ENCODE measurements at places on chromosomes 3 and 15.

DNA sequence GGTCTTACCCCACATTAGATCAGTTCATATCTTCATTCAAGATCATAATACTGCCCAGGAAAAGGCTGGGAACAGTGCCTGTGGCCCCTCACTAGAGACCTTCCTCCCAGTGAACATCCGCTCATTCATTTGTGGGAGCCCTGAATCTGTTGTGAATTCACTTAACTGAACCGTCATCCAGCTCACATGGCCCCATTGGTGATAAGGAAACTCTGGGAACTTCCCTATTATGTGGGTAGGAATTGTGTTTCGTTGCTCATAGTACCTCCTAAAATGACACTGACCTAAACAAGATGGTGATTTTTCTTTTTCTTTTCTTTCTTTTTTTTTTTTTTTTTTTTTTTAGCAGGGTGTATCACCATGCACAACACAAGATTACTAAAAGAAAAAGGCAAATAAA, 6.8 kb upstream of the MESP2 start:
- no peak for DNase-seq

GRCh38 chr3:184177331-184177731, 2.7 kb downstream of the AP2M1 start:
- no peak for DNase-seq

DNA sequence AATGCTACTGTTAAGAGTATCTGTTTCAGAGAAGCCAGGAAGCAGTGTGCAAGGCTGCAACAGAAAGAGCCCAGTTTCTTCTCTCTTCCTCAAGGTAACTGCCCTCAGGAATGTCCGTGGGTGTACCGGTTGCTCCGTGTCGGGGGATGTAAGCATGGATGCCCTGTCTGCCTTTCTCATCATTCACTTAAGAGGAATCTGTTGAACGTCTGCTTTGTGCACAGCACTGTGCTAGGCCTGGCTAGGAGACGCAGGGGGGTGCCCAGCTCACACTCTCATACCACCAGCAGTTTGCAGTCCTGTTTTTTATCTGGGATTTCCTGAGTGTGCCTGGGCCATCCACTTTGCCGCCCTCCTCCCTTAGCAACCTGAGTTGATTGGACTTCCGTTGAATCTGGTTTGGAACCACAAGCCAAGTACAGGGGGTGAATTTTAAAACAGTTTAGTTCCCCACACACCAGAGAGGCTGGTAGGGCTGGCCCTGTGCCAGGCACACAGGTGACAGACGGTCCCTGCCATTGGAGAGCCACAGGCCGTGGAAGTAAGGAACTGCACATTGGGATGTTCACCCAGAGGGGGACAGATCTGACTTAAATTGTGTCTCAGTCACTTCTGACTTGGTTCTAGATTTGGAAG, 11.2 kb downstream of the BOC start:
- no peak for DNase-seq

DNA sequence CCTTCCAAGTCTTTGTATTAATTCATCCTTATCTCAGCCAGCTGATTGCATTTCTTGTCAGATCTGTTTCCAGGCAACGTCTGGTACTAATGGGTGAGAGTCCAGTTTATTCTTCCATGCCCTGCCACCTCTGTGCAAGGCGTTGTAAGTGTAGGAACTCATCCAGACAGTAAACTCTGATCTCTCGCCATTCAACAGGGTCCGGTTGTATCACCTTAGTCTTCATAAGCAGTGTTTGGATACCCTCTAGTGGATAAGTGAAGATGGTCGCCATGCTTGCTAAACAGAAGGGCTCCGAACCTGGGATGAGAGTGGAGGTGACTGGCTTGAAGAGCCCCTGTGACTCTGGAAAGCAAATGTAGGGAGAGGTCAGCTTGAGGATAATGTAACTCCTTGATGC, 51.6 kb upstream of the CMTM7 start:
- no peak for DNase-seq

- DNase-seq = no peak
Measured at GRCh38 chr3:177350121-177350520, 152.8 kb upstream of the TBL1XR1 start.

DNA sequence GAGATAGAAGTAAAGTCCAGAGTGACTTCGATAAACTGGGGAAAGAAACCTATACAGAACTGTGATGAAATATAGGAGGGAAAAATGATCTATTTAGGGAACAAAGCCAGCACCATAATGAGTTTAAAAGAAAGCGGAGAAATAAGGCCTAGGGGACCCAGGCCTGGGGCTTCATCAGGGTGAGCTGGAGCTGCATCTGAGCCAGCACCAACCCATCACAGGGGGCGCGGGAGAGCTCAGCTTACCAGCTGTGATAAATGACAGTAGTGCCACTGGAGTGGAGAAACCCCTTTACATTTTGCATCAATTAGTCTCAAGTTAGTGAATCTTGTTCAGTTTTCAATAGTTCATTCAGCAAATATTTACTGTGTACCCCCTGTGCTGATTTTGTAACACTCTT, 21.3 kb downstream of the PODXL2 start:
- no peak for DNase-seq

DNA sequence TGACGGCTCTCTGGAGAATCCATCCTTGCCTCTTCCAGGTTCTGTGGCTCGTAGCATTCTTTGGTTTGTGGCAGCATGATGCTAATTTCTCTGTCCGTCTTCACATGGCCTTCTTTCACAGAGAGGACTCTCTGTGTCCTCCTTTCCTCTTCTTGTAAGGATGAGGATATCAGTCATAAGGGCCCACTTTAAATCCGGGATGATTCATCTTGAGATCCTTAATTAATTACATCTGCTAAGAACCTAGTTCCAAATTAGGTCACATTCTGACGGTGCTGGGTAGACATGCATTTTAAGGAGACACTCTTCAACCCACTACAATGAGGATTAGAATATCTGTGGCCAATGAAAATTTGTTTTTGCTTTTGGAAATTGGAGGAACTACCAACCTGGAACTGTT, 15.7 kb upstream of the GXYLT2 start:
- no peak for DNase-seq

DNA sequence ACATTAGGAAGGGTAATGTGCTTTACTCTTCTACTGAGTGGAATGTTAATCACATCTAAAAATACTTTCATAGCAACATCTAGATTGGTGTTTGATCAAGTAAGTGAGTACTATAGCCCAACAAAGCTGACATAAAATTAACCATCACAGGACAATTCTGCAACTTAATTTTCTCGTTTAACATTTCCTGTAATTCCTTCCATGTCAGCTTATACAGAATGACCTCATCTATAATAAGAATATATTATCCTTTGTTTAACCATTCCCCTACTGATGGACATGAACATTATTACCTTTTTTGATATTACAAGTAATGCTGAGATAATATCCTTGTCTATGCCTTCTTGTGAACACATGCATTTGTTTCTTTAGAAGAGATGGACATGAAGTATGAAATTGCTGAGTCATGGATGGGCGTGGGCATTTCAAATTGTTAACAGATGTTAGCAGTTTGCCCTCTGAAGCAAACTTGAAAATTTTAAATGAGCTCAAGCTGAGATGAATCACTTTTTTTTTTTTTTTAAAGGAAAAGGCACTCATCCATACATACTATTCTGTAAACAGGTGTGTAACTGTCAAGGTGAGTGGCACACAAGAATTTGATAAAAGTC, 85.1 kb downstream of the OXNAD1 start:
- DNase-seq = no peak

DNA sequence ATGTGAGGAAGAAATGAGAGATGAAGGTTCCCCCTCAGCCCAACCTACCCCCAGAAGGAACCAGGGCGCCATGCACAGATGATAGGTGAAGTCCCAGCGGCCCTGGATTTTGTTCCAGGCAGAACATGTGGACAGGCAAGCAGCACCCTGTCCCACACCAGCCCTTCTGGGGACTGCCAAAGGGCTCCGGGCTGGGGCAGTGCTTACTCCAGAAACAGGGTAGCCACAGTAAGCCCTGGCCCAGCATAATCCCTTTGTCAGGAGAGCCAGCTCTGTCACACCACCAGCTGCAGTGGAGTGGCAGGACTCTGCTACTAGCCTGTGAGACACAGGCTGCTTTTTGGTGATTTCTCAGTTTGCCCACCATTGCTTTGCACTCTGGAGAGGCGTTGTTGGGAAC, 6.3 kb downstream of the FBXL22 start:
- no peak for DNase-seq

DNA sequence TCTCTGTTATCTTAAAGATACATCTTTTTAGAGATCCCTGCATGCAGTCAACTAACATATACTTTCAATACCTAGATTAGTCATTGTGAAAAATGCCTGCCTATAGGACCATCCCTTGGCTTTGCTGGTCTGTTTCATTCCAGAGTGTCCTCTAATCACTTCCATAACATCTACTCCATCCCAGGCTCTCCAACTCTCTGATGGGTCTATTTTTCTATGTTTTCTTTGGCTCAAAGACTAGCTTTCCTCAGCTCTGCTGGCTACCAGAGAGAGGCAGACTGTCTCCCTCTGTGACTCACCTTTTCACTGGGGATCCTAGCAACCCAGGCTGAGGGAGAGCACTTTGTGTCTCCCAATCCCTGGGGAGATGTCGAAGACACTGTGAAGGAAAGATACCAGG, 547.7 kb upstream of the MCTP2 start:
- no peak for DNase-seq

DNA sequence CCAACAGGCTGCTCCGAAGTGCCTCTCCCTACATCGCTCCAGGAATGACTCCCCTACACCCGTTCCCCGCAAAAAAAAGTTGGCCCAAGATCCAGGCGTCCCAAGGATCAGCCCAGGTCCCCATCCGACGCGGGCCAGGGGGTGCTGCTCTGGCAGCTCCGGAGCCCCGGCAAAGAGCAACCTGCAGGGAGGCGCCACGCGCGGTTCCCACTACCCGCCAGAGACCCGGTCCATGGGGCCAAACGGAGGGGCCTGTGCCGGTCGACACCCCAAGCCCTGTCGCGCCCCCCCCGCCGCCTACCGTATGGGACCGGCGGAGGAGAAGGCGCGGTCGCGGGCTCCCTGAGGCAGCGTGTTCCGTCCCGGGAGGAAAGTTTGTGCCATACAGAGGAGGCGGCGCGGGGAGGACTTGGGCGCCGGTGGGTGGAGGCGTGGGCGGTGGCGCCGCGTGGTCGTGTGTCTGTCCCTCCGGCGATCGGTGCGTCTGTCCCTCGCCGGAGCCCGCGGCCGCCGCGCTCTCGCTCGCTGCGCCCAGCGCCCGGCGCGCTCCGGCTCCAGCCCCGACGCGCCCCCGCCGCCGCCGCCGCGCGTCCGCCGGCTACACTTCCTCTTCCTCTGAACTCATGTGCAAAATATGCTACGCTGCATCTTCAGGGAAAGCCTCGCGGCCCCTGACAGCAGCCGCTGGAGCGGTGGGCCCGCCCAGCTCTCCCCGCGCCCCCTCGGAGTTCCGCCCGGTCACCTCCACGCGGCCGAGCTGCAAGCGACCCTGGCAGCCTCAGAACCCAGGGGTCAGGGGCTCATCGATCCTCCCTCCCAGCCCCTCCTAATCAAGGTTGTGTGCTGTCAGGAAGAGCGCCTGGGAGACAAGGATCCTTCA, at the start of gene RFTN1:
Gene RFTN1, minus strand, starts transcription at position 559 of the 880 bp plus-strand sequence. CDS start 19,830 bp downstream, outside the sequence.
- peak; percentile 53 for DNase-seq

DNA sequence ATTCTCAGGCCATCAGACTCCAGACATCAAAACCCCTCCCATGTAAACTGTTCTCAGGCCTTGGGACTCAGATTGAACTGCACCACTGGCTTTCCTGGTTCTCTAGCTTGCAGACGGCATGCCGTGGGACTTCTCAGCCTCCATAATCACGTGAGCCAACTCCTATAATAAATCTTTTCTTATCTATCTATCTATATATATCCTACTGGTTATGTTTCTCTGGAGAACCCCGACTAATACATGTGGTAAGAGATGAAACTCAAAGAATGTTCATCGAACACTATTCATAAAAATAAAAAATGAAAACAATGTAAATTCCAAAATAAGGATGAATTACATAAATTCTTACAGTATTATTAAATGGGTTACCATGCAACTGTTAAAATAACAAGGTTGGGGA, 84.5 kb upstream of the NTRK3 start:
- no peak for DNase-seq

- no peak for DNase-seq
Measured at GRCh38 chr3:153848702-153849101, 272.5 kb upstream of the ARHGEF26 start.

DNA sequence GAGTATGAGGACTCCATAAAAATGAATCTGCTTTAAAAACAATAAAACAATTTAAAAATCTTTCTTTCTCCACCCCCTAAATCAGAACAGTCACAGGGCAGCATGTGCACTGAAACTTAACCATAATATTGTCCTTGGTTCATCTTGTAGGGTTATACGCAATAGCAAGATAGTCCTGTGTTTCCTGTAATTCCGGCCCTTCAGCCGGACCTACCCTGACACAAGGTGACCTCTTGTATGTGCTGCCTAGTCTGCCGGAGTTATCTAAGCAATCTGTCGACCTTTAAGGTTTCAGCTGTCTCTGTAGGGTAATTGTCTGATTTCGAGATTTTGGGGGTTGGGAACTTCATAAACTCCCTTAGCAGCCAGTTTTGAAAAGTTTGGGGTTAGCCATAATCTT, 99.9 kb downstream of the DHX36 start:
- no peak for DNase-seq

DNA sequence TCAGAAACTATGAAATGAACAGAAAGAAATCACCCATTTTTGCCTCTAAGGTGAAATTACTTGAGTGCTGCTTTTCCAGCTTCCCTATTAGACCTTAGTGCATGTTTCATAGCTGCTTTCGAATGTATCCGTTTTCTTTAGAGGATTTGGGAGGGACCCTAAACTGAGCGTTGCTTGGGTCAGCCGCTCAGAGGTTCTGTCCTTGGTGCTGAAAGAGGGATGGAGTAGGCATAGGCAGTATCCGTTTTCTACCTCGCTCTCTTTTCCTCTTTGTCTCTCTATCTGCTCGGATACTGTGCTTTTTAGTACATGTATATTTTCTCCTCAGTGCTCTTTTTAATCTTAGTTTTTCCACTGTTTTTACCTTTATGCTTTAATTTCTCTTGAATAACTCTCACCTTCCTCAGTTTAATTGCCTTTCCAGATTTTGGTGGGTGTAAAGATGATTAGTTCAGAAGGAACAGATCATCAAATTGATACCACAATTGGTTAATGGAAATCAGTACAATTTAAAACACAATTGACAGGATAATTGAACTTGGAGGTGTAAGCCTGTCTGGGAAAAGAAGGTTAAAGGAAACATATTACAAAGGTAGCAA, at the start of gene DRD3:
Gene DRD3, minus strand, starts transcription at position 283 of the 599 bp plus-strand sequence. CDS start 7,060 bp downstream, outside the sequence.
- DNase-seq = no peak

GRCh38 chr3:190261015-190261414, 61.2 kb downstream of the CLDN1 start:
- no peak for DNase-seq
